ENCODE measurements at places on chromosomes 5 and 9.

DNA sequence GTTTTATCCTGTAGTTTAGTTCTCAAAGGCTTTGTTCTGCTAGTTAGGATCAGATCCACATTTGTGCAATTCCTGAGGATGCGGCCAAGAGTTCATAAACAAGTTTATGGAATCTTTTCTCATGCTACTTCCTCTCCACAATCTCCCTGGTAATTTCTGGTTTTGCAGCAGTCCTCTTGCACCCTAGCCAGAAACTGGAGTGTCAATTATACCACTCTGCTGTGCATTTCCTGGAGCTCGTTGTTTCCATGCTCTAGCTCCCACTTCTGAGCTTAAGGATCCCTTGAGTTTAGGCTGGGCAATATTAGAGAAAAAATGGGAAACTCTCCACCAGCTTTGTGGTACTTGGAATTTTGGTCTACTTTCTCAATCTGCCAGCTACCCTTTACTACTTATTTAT, 474.7 kb downstream of the DIRAS2 start:
- no peak for DNase-seq

DNA sequence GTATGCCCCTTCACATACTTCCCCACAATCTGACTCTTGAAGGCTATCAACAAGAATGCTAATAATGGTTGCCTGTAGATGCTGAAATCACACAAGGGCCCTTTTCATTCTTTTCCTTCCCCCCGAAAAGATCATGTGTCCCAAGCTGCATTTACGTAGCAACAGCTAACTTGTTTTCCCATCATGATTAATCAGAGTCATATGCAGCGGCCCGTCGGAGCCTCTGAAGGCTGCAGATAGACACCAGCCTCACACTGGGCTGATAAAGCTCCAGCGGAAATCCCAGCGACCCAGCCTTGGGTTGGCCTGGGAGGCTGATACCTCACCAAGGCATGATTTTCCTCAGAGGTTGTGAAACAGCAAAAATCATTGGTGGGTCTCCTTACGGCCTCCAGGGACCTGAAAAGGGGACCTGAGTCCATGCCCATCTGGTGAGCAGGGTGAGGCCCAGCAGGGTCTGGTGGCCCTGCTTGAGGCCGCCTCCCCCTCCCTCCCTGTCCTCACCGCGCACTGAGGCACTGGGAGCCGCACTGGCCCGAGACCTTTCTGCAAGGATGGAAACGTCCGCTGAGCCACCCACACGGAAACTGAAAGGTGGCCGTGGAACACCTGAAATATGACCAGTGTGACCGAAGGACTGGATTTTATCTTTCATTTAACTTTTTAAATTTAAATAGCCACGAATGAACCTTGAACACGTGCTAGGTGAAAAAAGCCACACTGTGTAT, 114.2 kb upstream of the PHYKPL start:
- no peak for DNase-seq

DNA sequence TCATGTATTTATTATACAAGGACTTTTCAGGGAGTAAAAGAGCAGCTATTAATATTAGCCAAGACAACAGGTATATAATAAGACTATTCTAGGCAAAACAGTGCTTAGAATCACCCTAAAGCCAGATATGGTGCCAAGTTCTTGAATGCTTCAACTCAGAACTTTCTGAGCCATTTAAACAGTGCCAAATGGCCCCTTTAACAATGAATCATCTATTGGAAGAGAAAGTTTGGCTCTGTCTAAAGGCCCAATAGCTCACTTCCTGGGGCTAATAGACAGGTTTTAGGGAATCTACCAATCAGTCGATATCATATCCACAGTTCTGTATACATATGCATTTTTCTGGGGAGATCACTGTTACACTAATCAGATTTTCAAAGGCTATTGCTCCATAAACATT, 42.9 kb downstream of the ZNF474 start:
- no peak for DNase-seq

DNA sequence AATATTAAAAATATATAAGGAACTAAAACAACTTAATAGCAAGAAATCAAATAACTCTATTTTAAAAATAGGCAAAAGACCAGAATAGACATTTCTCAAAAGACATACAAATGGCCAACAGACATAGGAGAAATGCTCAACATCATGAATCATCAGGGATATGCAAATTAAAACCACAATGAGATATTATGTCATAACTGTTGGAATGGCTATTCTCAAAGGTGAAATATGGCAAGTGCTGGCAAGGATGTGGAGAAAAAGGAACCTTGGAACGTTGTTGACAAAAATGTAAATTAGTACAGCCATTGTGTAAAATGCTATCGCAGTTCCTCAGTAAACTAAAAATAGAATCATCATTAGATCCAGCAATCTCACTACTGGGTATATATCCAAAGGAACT, 468.5 kb downstream of the NFIB start:
- DNase-seq: no peak
